G401 (cell line): ENCODE measurements at places on chromosomes 16 and 17. TPM values are rescaled to one million over a fixed set of nuclear protein-coding genes. Genes with fewer than 3 reads are reported as not detected.

DNA sequence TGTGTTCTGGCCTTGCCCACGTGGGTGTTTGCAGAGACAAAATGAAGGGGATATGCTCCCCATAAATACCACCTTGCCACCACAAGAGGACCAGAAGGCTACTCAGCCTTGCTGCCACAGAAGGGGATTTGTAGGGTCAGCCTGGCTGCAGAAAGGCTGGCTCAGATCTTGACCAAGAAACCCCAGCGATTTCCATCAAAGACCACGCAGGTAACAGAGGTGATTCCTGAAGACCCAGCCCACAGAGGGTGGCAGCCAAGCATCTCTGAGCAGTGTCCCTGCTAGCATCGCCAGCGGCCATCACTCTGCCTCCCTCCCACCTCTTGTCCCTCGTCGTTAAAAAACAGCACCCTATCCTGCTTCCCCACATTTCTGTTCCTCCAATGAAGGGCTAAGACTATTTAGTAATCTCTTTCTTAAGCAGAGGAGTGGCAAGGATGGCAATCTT is 54.9 kb downstream of the BEAN1 start:
- DNase-seq = no peak

- no peak for DNase-seq
Measured at GRCh38 chr16:22633280-22633679, 122.6 kb downstream of the NPIPB5 start.

GRCh38 chr16:19754644-19755036 is 36.6 kb downstream of the IQCK start:
- no peak for DNase-seq

The DNASE1 gene
- total RNA-seq = 9.4 and 15.4 TPM in 2 replicates

GRCh38 chr17:40561294-40561870 is 3.9 kb downstream of the CCR7 start:
- no peak for DNase-seq

The YWHAE gene
- total RNA-seq = 293 and 311 TPM in 2 replicates

- DNase-seq = no peak
Measured at GRCh38 chr16:69078073-69078472, 27.4 kb upstream of the HAS3 start.

- DNase-seq = no peak
Measured at GRCh38 chr16:79592186-79592585, 8.4 kb downstream of the MAF start.

The IRX5 gene
- not detected in 2 replicates for total RNA-seq

GRCh38 chr16:11049396-11050059 is 105.2 kb downstream of the CLEC16A start:
- no peak for DNase-seq

DNA sequence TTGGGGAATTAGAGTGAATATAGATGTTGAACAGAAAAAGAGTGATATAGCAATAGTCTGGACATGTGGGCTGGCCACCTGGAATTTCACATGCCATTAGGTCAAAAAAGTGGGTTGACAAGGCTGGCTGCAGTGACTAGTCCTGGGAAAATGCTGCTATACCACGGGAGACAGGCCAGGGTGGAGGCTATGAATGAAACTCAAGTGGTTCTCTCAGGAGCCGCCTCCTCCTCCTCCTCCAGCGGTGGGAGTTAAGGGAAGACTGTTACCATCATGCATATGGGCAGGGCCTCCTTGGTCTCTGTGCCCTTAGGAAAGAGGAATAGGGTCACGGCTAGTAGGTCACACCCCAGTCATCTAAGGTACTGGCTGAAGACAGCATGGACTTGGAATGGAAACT is 448.0 kb downstream of the SLC39A11 start:
- DNase-seq = no peak

DNA sequence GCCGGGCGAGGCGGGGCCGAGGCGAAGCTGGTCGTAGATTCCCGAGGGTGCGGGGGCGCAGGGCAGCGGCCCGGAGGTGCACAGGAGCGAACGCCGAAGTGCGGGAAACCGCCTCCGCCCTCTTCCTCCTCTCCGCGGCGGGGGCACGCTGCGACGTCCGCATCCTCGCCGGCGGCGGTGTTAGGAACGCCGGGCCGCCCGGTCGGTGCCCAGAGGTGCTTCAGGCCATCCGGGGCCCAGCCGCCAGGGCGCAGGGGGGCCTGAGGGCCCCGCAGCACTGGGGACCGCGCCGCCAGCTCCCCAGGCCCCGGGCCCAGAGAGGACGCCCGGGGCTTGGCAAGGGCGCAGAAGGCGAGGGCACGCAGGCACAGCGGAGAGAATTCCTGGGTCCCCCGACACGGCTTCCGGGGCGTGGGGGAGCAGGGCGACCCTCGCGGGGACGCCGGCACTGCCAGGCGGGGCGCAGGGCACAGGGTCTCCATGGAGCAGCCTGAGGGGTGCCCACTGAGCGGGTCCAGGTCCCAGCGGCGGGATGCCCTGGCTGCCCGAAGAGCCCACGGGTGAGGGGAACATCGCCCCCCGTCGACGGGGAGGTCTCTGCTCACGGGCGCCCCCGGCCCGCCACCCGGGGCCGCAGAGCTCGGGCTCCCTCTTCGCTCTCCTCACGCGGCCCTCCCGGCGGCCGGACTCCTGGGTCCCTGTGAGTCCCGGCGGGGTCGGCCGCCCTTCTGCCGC is 576 bp downstream of the EPOP start:
- no peak for DNase-seq

- no peak for DNase-seq
Measured at GRCh38 chr16:54944002-54944401, 13.3 kb downstream of the IRX5 start.

The SLC6A4 gene
- not detected in 2 replicates for total RNA-seq

DNA sequence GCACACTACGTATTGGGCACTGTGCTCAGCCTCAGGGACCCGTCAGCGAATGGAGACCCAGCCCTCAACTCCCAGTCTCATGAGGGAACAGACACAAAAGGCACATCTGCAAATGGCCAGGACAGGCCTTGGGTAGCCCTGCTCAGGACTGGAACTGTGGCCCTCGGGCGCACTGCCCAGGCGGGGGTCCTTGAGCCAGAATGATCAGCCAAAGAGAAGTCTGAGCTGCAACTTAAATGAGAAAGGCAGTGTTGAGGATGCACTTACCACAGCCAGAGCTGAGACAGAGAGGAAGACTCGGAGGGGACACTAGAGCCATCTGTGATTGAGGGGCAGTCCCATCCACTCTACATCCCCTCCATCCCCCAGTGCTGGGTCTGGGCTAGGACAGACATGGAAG is 117.3 kb downstream of the C16orf95 start:
- DNase-seq = no peak

DNA sequence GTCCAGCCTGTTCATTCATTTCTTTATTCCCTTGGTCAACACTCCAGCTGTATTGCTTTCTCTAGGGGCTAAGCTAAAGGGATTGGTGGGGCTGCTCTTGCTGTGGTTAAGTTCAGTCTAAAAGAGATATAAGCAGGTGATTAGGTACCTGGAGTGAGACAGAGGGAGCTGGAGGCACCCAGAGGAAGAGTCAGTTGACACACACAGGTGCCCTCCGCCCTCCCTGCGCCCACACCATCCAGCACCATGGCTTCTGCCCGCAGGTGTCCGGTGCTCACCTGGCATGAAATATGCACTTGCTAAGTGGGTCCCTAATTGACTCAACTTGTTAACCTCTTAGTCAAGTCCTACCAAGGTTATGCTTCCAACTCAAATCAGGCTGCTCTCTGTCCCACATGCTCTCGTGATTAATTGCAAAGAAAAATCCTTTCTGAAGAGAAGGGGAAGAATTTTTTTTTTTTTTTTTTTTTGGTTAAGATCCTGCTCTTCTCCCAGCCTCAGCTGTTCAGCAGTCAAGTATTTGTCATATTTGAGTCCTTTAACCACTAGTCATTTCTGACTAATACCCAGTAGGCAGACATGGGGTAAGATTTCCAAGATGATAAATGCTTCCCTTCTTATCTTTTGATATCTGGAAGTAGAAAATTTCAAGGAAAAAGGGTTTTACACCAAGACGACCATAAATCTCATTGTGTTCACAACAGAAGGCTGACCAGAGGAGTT is 199.8 kb upstream of the WSCD1 start:
- DNase-seq = no peak

The TCF25 gene
- total RNA-seq = 132 and 147 TPM in 2 replicates

GRCh38 chr16:49534901-49535610 is 161.5 kb downstream of the C16orf78 start:
- DNase-seq = no peak

DNA sequence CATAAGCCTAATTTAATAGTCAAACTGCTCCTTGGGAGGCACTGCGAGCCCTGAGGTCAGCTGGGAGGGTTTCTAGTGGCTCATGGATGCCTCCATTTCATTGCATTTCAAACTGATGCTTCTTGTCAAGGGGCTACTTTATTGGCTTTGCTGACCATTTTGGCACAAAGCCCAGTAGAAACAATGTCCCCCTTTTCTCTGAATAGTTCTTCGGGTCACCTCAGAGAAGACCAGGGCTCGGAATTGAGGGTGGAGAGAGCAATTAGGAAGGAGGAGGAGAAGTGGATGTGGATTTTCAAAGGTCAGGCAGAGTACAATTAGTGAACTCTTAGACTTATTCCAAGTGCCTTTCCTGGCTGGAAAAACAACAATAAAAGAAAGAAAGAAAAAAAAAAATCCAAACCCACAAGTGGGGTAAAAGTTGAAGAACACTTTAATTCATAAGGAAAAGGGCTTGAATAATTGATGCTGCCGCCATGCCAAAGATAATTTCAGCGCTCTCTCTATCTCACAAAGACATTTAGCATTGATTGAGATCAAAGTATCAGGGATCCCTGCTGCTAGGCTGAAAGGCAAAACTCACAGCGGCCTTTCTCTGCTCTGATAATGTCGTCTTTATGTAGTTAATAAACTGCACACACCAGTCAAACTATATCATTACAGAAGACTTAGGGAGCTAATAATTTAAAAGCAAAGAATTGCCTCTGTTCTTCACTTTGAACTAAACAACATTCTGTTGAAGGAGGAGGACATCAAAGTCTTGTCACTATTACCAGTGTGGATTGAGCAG is 122.7 kb downstream of the RGS9 start:
- no peak for DNase-seq

DNA sequence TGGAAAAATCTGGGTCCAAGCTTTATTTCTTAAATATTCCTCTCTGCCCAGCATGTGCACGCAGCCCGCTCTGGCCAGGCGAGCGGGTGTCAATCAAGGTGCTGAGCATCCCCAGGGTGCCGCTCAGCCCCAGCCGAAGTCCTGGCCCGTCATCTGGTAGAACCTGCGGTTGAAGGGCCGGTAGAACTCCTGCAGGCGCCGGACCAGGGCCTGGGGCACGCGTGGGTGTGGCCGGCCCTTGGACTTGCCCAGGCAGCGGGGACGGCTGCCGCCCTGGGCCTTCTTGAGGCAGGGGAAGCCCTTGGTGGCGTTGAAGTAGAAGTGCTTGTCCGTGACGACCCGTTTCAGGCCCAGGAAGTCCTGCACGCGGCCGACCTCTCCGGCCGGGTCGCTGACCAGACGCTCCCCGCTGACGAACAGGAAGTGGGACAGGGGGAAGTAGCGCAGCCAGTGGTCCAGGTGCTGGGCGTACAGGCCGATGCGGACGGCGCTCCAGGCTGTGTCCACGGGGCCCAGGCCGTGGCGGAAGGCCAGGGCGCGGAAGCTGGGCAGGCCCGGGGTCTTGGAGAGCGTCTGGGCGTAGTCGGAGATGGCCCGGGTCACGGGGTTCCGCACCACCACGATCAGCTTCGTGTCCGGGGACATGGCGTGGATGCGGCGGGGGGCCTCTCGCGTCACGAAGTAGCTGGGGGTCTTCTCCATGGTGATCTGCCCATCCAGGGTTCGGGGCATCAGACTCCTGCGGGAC is 6.6 kb downstream of the HS3ST6 start:
- DNase-seq = no peak

GRCh38 chr17:80124351-80124981 is 22.5 kb downstream of the EIF4A3 start:
- DNase-seq = no peak

The ZPBP2 gene
- not detected in 2 replicates for total RNA-seq

DNA sequence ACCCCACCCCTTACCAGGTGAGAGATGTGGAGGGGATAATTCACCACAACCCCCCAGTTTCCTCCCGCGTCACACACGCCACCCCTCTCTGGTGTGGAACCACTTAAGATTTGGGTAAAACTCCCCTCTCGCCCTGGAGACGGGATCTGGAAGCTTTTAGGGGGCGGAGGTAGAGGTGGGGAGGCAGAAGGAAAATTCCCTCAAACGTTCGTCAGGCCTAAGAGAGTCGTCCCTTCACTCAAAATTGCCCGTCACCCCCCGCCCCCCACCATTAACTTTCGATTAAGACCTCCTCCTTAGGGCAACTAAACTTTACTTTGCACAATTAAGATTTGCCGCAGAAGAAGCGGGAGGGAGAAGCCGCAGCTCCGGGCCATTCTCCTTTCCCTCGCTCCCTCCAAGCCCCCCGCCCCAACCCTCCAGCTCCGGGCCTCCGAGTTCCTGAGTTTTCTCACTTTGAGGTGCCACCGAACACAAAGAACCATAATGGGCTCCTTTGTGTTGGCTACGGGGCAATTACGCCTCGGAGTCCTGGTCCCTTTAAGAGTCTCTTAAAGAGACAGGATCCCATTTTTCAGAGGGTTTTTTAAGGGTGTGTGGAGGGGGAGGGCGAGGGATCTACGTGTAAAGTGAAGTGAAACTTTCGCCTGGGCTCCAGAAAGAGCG is 985 bp upstream of the FZD2 start:
- peak; percentile 54 for DNase-seq

DNA sequence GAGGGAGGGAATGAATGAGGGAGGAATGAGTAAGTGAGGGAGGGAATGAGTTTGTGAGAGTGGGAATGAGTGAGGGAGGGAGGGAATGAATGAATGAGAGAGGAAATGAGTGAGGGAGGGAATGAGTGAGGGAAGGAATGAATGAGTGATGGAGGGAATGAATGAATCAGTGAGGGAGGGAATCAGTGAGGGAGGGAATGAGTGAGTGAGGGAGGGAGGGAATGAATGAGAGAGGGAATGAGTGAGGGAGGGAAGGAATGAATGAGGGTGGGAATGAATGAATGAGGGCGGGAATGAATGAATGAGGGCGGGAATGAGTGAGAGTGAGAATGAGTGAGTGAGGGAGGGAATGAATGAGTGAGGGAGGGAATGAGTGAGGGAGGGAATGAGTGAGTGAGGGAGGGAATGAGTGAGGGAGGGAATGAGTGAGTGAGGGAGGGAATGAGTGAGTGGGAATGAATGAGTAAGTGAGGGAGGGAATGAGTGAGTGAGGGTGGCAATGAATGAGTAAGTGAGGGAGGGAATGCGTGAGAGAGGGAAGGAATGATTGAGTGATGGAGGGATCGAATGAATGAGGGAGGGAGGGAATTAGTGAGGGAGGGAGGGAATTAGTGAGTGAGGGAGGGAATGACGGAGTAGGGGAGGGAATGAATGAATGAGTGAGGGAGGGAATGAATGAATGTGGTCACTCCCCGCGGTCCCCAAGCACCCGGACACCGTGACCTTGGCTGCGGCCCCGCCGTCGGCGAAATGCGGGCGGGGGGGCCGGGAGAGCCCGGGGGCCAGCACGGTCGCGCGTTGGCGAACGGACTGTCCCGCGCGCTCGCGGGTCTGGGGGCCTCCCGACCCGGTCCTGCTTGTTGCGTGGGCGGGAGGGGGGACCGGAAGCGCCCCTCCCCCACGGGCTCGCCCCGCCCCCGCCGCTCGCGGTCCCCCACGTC is 1.1 kb upstream of the UBE2I start:
- no peak for DNase-seq
